Pons (tissue), 1 donor: ENCODE measurements at places on chromosomes 3 and 15.
A peak's percentile ranks its signal among the peaks of the same experiment; 100 is the strongest.

- DNase-seq, result no peak
These were observed 996 bp downstream of the RABL3 start for GRCh38 chr3:120741320-120741719.

DNA sequence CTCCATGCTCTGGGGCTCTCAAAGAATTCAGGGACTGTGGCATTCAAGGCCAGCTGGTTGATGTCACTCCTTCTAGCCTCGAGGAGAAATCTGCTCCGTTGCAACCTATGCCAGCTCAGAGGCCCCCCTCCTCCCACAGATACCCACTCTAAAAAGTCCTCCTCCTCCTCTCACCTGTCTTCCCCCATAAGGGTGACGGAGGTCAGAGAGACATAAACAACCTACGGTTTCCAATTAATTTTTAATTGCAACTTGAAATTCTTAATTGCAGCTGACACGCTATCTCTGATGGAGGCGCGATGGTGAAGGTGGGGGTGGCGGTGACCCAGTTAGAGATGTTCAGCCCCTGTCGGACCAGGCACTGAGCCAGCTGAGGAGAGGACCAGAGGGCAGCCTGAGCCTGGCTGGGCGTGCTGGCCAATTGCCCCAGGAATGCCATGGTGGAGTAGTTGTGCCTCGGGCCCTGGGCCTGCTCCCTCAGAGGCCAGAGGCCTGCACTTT, 43.2 kb upstream of the INSYN1 start:
- DNase-seq, result no peak

- DNase-seq, result peak; percentile 1
These were observed 75.5 kb downstream of the ADAMTS9 start for GRCh38 chr3:64612082-64612860.

DNA sequence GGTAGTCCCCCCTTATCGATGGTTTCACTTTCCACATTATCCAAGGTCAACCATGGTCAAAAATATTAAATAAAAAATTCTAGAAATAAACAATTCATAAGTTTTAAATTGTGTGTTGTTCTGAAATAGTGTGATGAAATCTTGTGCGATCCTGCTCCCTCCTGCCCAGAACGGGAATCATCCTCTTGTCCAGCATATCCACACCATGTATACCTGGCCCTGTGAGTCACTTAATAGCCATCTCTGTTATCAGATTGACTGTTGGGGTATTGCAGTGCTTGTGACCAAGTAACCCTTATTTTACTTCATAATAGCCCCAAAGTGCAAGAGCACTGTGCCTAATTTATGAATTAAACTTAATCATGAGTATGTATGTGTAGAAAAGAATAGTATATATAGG, 19.1 kb downstream of the FAM81A start:
- DNase-seq, result no peak

DNA sequence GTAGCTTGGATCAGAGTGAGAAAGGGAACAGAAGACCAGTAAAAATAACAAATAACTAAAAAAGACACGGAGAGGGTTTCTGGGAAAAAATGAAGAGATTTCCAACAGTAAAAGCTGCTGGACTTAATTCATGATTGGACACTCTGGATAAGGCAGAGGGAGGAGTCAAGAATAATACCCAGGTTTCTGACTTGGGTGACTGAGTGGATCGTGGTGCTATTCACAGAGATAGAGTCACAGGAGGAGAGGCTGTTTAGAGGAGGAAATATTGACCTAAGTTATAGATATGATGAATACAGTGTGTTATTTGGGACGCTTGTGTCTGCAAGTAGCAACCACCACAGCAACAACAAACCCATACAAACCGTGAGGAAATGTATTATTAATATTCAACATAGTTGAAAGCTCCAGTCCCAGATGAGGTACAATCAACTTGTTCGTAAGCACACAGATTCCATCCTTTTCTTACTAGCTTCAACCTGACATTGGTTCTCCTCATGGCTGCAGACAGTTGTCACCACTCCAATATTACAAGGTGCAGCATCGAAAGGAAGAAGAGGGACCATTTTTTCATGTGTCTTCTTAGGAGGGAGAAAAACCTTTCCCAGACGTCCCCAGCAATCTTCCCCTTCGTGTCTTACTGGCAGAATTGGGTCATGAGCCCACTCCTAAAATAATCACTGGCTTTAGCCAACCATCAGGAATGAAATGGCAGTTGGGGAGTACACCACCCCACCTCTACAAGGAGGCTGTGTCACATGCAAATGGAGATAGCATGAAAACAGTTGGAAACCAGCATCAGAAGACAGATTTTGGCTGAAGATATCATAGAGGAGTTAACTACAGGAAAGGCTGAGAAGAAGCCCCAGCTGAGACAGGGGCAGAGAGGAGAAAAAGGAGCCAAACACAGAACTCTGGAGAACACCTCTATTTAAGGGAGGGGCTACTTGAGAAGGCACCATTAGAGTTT, 387.8 kb downstream of the SHQ1 start:
- DNase-seq, result no peak

DNA sequence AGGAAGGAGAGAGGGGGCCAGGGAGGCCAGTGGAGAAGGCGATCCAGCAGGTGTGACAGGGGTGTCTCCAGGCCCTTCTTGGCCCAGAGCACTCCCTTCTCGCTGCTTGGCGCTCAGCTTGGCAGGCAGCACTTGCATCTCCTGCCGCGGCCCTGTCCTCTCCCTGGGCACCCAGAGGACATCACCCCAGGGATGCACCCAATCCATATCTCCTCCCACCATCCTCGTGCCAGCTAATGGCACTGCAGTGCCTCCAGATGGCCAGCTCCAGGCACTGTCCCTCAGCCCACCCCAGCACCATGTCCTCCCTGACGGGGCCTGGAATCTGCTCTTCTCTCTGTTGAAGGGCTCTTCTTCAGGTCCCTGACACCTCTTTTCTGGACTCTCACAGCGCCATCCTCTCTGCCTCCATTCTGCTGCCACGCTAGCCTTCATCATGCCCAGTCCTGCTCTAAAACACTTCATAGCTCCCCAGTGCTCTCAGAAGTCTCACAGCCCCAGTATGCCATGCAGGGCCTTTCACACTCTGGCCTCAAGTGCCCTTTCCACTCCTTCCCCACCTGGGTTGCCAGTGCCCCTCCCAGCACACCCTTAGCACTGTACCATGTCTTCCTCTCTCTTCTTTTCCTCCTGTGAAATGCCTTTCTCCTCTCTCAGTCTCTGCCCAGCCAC, 106.8 kb upstream of the SLC6A11 start:
- DNase-seq, result no peak

- no peak for DNase-seq
These were observed 65.1 kb downstream of the SLC12A8 start for GRCh38 chr3:125147491-125147820.

GRCh38 chr15:101136381-101137268, 115.2 kb downstream of the CHSY1 start:
- DNase-seq, result no peak

GRCh38 chr3:182668541-182668940, 124.8 kb upstream of the ATP11B start:
- no peak for DNase-seq

- no peak for DNase-seq
These were observed 46.3 kb upstream of the FLNB start for GRCh38 chr3:57961828-57962447.

GRCh38 chr3:134594331-134594741, 56.5 kb downstream of the KY start:
- DNase-seq, result no peak

DNA sequence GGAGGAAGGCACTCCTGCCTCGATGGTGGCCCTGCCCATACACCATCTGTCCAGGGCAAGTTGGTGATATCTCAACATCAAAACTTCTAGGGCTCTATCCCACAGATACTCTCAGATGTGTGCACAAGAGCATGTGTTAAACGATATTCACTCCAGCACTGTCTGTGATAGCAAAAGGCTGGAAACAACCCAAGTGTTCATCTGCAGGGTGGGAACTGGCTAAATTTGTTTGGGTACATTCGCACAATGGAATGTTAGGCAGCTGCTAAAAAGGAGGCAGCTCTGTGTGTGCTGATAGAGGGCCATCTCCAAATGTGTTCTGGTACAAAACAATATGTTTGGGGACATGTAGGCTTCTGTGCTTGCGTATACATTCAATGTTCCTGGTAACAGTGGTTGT, 19.8 kb downstream of the IGDCC4 start:
- no peak for DNase-seq

DNA sequence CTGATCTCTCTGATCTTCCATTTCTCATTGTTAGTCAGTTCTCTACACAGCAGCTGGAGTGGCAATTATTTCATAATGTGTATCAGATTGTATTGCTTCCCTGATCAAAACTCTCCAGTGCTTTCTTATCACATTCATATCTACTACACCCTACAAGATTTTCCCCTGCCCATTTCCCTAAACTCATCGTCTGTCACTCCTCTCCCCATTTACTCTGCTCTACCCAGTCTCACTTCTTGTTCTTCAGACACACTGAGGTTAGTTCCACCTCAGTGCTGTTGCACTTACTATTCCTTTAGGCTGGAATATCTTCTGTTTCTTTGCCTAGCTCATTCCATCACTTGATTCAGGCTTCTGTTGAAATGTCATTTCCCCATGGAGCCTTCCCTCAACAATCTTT, 197.1 kb downstream of the SATB1 start:
- no peak for DNase-seq

GRCh38 chr15:39459548-39459947, 121.3 kb upstream of the THBS1 start:
- DNase-seq, result no peak
